ENCODE measurements at places on chromosomes 3 and 15.

DNA sequence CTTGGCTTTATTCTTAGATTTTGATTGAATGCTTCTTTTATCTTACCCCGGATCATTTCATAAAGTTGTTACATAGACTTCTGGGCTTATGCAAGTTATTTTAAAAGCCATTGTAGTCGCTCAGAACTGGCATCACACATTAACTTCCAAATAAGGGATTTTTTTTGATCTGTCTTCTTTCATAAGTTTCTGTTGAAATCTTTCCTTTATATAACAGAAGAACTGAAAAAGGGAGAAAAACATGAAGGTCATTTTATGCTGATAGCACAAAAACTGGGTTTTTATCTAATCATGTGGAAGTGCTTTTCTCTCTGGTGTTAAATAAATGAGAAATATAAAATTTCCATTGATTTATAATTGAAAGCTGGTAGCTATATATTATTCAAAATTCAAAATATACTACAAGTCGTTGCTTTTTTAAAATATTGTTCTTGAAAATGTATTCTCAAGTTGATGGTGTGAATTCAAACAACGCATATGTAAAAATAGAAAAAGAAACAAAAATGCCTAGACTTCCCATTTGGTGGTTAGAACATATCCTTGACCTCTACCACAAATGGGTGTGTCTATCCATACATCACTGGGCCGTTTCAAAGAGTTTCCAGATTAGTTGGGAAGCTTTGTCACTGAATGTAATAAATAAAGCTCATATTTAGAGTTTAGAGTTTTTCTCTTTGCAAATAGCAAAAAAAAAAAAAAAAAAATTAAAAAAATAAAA, 258.3 kb upstream of the ZPLD1 start:
- DNase-seq, result no peak

DNA sequence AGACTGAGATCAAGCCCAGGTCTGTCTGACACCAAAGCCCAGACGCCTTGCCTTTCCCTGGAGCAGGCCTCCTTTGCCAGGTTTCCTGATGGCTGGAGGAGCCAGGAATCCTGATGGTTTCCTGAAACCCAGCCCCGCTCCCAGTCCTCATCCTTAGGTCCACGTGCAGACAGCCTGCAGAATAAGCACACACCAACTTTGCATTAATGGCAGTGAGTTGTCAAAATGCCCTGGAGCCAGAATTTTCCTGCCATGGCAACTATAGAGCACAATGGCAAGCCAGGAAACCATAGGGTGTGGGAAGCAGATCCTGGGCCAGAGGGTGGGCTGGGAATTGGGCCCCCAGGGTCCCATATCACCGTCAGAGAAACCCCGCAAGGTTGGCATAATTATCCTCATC, 67.4 kb upstream of the HRH1 start:
- DNase-seq, result no peak

GRCh38 chr15:88191812-88192165, 64.8 kb downstream of the NTRK3 start:
- no peak for DNase-seq

DNA sequence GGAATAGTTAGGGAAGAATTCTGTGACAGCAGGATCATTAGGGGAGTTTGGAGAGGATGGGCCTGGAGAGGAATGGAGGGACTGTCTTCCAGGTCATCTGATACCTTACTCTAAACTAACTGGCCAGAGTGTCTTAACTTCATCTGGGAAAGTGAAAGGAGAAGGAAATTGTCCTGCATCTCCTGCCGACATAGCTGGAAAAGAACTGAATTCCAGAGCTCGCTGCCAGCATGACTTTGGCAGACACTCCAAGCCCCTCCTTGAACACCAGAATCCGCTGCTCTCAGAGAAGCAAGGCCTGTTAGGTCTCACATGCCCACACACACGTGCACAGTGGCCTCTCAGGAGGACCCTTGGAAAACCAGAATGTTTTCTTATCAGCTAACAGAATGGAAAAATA, 10.5 kb downstream of the ABI3BP start:
- no peak for DNase-seq

DNA sequence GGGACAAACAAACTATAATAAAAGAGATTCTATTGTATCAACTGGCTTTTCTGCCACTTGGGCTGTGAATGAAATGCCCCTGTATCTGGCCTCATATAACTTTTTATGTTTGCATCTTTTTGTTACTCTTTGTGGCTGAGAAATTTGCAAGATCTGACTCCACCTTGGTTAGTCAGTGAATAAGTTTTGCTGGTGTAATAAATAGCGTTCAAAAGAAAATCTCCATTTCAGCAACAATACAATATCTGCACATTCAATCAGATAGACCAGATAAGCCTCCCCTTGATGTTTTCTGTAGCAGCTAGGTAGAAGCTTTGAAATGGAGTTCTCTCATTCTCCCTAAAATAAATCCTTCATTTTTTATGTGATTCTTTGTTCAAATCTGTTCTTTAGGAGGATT, 12.0 kb downstream of the TRAT1 start:
- DNase-seq, result no peak

- DNase-seq, result peak; percentile 13
These were observed 19.0 kb downstream of the SPATA12 start for GRCh38 chr3:57079474-57079831.

GRCh38 chr3:116176974-116177555, 268.2 kb downstream of the LSAMP start:
- DNase-seq, result no peak

GRCh38 chr3:123871946-123872345, 12.2 kb downstream of the MYLK start:
- DNase-seq, result no peak
